ENCODE measurements at places on chromosomes 1 and 21.

DNA sequence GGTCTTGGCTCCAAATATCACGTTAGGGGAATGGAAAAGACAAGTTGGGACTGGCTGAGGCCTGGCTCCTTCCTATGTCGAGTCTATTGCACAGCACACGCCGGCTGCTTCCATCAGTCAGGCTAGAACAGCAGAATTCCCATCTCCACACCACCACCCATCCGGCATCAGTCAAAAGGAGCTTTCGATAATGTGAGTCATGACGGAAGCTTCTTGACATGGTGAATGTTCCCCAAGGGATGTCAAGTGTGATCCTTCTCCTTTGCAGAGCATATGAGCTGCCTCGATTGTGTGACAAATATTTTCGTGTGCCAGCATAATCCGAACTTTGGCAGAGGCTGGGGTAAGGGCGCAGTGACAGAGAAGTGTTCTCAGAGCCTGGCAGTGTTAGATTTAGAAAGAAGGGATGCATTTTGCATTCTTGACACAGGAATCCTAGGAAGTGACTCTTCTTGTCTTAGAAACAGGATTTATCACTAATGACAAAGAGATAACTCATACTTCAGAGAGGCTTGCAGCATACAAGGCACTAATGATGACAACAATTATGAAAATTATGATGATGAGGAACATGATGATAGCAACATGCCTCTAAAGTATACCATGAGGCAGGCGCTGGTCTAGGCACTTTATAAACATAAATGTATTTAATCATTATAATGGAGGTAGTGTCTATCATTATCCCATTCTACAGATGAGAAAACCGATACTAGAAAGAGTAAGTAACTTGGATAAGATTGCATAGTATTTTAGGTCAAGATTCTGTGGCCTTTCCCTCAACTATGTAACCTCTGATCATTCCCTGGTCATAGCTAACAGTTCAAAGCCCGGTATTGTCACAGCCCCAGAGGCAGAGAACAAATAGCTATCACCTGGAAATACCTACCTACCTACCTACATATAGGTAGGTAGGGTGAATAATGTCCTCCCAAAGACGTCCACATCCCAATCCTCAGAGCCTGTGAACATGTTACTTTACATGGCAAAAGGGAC lies 135.0 kb downstream of the KCNJ6 start:
- no peak for DNase-seq

DNA sequence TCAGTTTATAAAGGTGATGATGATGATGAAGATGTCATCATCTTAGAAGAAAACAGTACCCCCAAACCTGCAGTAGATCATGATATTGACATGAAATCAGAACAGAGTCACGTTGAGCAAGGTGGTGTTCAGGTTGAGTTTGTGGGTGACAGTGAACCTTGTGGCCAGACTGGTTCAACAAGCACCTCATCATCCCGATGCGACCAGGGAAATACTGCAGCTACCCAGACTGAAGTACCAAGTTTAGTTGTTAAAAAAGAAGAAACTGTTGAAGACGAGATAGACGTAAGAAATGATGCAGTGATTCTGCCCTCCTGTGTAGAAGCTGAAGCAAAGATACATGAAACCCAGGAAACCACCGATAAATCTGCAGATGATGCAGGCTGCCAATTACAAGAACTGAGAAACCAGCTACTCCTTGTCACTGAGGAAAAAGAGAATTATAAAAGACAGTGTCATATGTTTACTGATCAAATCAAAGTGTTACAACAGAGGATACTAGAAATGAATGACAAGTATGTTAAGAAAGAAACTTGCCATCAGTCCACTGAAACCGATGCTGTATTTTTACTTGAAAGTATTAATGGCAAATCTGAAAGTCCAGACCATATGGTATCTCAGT lies 16.0 kb upstream of the CHAF1B start:
- DNase-seq: no peak

DNA sequence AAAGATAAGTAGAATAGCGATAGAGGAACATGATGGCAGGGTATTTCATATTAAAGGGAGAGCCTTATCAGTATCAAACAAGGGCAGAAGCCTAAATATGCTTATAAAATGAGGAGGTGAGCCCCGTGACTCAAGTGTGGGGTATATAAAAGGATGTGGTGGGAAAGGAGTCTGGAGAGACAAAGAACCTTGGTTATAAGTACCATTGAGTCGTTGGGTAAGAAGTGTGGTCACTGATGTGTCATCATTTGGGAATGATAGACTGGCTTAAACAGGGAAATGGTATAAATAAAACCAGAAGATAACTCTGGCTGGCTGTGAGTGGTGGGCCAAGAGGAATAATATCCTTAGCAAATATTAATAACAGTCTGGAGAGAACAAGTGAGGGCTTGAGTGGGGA lies 10.9 kb upstream of the CD5L start:
- DNase-seq: no peak

- DNase-seq: no peak
Measured at GRCh38 chr1:85088408-85088784, 40.1 kb upstream of the MCOLN3 start.

- DNase-seq: no peak
Measured at GRCh38 chr1:185487026-185487425, 170.0 kb upstream of the IVNS1ABP start.

DNA sequence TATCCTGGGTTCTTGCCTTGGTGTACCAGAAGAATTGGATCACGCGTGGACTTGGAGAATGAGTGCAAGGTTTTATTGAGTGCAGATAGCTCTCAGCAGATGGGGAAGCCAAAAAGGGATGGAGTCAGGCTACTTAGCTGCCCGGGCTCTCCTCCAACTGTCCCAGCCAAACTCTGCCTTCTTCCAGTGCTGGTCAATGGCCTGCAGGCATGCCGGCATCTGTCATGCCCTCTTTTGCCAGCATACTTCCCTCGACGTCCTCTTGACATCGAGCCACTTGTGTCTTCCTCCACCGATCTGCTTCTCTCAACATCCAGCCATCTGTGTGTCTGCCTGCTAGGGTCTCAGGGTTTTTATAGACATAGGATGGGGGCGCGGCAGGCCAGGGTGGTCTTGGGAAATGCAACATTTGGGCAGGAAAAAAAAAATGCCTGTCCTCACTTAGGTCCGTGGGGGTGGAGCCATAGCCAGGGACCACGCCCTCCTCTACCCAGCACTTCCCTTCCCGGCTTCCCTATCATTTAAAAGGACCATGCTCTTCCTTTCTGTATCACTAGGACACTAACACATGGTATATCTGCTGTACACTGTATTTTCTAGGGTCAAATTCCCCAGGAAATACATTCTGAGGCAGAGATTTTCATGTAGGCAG lies 47.0 kb upstream of the BCAR3 start:
- DNase-seq: no peak

Data from stimulated activated CD4-positive, alpha-beta T cell treated with anti-CD3 and anti-CD28 coated beads, Interleukin-12 subunit alpha, Interleukin-12 subunit beta, amount 100 ng/mL, for 4 hours (primary cell).